ENCODE measurements at places on chromosomes 2 and 18.

DNA sequence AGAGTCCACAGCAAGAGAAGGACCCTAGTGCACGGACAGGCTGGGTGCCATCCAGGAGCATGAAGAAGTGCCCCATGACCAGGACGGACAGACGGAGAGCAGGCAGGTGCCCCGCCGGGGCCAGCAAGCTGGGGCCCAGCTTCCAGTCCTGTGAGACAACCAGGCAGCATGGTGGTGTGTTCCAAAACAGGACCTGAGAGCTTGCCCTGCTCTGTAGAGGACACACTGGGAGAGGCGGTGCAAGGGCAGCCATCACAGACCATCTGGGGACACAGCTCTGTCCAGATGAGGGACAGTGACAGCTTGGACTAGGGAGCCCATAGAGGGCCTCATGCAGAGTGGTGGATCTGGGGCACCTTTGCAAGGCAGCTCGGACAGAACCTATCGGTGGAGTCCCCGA, 279.8 kb downstream of the EIPR1 start:
- no peak for DNase-seq

DNA sequence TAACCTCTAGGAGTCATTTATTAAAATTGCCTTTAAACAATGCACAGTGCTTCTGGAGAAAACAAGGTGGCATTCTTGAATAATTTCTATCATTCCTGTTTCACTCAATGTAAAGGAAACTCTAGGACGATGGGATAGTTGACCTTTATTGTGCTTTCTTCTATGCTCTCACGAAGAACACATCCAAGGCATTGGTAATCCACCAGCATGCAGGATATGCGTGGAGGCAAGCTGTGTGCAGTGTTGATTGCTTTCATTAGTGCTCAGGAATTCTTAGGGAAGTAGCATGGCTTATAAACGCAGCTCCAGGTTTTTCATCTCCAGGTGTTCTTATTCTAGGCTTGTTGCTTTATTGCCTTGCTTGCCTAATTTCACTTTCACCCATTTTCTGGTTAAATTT, 58.4 kb upstream of the CAVIN2 start:
- no peak for DNase-seq

DNA sequence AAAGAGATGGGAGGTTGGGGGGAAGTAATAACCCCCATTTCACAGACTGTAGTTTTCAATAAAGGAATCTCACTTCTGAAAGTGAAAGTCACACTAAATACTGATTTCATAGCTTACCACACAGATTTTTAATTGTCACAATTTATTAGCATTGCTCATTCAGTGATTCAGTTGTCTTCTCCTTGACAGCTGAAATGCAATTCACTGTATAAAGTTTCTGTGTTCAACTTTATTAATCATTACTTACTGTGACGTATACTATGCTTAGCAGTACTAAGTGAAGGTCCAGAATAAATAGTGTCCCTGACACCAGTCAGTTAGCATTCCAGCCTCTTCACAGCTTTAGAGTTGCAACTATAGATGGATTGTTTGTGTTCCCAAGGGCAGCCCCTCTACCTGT, 324.1 kb upstream of the CRIM1 start:
- no peak for DNase-seq

DNA sequence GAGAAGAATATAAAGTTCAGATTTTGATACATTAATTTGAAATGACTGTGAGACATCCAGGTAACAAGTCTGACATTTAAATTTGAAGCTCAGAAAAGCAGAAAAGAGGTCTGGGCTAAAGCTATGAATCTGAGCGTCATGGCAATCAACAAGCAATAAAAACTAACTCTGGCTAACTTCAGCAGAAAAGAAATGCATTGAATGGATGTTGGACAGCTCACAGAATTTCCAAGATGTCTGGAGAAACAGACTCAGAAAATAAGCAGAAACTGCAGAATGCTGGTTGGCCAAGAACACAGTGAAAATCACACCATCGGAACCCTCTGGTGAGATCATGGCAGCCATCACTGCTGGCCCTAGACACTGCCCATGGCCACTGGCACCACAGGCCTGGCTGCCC, 366.6 kb downstream of the METTL4 start:
- DNase-seq = no peak

DNA sequence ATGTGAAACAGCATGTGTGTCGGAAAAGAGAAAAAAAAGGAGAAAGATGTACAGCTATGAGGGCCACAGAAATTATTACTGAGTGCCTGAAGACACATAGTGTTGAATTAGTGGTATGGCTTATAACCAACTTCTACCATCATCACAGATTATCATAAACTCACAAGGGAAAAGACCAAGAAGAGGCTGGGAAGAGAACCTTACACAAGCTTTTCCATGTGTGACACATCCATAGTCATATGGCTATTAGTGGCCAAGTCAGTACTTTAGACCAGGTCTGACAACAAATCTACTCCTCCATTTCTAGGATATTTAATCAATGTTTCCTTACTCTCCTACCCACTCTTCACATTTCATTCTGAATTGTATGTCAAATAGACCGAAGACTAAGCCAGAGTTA, 3.5 kb upstream of the GALNT5 start:
- DNase-seq = no peak

DNA sequence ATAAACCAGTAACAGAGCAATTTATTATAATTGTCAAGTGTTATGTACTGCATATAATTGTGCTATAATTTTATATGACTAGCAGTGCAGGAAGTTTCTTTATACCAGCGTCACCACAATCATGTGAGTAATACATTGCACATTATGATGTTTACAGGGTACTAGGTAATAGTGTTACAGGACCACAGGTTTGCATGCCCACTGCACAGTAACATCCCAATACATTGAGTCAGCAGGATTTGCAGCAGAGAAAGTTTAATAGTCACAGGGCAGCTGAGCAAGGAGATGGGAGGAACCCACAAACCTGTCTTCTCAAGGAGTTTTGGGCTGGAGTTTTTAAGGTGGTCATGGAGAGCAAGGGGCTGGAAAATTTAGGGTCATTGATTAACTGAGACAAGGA, 1042.9 kb upstream of the ACVR2A start:
- DNase-seq = no peak

GRCh38 chr2:72674982-72675915, 150.6 kb downstream of the EXOC6B start:
- no peak for DNase-seq

- no peak for DNase-seq
Measured at GRCh38 chr2:241274127-241274526, 41.3 kb downstream of the HDLBP start.

DNA sequence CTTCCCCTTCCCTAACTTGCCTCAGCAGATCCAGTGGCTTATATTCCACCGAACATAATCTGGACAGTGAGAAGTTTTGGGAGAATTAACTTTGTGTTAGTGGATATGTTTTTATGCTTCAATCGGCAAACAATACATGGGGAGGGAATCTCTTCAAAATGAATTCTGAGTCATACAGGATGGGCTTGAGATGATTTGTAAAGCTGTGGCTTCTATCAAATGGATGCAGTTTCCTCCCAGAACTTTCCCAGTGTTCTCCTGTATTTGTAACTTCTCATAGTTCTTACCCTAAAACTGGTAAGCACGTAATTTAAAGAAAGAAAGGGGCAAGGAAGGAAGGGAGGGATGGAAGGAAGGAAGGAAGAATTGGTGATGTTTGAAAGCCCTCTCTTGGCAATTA, 36.8 kb downstream of the PDCL3 start:
- no peak for DNase-seq

GRCh38 chr18:5238371-5238976, 41.4 kb upstream of the AKAIN1 start:
- no peak for DNase-seq

GRCh38 chr18:13630716-13631268, 95.6 kb downstream of the FAM210A start:
- DNase-seq = peak; percentile 0

- DNase-seq = no peak
Measured at GRCh38 chr2:64404002-64404731, 49.8 kb upstream of the LGALSL start.

DNA sequence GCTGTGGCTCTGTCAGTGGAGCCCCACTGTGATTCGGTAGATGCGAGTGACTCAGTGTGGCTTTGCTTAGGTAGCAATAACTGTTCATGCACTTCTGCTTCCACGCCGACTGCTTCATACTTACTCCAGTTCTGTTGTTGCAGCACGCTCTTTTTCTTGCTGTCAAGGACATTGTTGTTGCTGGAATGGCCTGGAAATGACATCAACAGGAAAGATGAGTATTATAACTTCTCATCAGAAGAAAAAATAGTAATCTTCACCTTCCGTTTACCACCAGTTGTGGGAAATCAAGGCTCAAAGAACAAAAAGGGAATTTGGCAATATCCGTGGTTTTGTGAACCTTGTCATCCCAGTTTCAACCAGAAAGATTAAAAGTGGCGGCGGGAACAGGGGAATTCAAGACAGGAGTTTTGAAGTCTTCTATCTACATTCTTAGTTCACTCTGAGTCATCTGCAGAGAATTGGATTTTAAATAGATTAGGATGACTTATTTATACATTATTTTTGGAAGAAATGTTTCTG, 8.3 kb downstream of the TM4SF20 start:
- DNase-seq = no peak

GRCh38 chr18:66510357-66511045, 93.4 kb downstream of the CDH19 start:
- DNase-seq = no peak

DNA sequence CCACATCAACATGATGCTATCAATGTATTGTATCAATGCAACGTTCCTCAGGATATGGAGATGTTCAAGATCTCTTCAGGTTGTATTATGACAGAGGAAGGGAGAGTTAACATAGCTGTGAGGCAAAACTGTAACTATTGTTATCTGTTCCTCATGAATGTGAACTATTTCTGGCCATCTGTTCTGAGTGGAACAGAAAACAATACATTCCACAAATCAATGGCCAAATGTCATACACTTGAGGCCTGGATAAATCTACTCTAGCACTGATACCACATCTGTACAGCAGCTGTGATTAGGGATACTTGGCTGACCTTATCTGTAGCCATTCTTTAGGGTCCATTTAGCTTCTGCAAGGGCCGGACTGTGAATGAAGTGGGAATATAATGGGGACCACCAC, 447.9 kb downstream of the IRS1 start:
- DNase-seq = no peak

GRCh38 chr18:38747153-38747552, 1181.6 kb upstream of the CELF4 start:
- no peak for DNase-seq

- no peak for DNase-seq
Measured at GRCh38 chr18:75247611-75248421, 37.2 kb downstream of the TSHZ1 start.

DNA sequence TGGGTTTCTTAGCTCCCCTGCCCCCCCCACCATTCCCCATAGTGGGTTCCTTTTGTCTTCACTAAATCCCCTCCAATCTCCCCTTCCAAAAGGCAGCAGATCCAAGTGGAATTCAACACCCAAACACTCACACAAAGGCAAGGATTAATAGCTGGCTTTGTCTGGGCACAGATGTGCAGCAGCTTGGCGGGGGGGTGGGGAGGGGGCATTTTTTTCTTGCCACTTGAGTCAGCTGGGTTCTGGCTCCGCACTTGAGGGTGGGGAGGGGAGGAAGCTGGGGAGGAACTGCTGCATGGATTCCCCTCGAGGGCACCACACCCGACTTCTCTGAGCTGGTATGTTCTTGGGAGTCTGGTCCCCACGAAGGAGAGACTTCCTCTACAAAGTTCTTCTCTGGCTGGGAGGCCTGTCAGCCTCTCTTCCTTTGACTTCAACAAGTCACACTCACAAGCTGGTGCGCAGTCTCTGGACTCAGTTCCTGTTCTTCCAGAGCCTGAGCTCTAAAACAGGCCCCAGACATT, 36.0 kb downstream of the SERTAD2 start:
- no peak for DNase-seq

DNA sequence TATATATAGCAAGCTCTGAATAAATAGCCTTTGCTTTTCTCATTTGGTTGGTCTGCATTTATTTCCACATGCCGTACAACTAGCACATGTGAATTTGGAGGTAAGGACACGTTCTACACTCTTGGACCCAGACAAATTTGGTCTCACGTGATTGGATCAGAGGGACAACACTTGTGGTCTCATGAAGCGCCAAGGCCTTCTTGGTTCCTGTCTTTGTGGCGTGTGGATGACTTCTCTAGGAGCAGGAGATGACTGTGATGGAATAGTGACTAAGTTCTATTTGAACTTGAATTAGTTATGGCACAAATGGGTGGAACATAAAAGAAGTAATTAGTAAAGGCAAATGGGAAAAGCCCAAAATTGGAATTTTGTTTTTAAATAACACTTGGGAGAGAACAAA, 206.9 kb downstream of the BCL2 start:
- no peak for DNase-seq

Measured in activated T-cell treated with anti-CD3 and anti-CD28 coated beads, Interleukin-2, amount 50 U/mL, for 48 hours (primary cell).